ENCODE measurements at places on chromosomes 7 and 10.

- no peak for DNase-seq
These were observed 137.6 kb upstream of the CDK6 start for GRCh38 chr7:92973974-92974373.

DNA sequence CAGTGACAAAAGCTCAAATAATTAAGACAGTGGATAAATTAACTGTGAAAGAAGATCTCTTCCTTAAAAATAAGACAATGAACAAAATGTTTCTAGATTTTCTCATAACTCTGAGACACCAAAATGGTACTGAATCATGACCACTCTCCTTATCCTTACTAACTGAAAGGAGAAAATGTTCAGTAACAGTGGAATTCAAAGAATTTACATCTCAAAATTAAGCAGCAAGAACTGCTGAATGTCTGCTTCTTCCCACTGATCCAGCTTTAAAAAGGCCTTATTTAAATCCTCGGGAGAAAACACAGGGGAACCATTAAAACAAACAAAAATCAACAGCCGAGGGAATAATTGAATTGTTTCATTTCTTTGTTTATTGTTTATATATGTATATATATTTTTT is 27.3 kb upstream of the PLXDC2 start:
- DNase-seq, result no peak

DNA sequence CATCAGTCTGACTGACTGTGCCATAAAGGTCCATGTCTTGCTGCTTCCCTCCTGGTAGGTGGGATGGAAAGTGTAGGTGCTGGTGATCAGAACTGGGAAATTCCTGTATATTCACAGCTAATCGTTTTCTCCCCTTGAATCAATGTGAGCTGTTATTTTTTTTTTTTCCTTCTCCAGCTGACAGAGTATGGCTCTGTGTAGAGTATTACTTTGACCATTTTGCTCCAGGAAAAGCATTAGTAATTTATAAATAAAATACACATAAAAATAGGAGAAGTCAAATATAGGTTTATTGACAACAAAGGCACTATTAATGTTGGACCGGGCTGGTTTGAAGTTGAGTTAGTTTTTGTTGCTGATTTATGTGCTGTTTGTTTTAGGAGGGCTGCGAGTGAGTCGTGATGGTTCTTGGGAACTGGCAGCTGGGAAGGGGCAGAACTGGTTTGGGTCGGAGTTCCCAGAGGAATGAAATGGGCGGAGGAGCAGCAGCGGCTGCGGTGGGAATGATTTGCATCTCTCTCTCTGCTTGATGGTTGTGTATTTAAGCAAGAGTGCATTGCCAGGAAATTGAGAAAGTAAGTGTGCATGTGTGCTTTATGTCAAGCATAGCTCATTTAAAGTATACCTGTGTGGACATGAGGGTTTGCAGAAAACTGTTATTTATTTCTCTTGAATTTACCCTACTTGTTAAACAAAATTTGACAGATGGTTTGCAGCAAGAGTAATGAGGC is 80.9 kb downstream of the LRMDA start:
- peak; percentile 21 for DNase-seq

DNA sequence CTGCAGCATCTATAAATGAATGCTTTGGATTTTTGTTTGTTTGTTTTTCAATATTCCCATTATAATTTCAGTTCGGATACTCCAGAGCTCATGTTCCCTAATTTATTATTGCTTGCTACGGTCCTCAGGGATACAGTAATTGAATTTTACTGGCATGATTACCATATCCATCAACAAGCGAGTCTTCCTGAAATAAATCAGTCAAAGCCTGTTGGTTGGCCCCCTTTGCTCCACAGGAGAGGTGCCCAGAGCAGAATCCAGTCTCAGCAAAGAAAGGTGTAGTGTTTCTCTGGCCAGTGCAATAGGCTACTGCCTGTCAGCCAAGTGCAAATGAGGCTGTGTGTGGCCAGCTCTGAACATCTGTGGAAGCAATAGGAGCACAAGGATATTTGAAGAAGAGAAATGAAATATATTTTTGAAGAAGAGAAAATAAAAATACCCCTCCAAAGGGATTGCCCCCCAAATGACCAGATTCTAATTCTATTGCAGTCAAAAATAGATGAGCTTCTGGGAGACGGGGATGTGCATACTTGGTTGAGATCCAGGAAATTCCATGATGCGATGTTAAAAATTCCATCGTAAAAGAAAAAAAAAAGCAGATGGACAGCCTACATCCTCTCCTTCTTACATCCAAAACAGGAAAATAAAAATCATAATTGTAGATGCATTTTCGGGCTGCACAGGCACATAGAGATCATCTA is 18.1 kb downstream of the TRIL start:
- DNase-seq, result no peak

- no peak for DNase-seq
These were observed 30.1 kb upstream of the INPP5A start for GRCh38 chr10:132507409-132507955.

GRCh38 chr7:137882261-137882668 is 35.5 kb upstream of the DGKI start:
- DNase-seq, result no peak

- DNase-seq, result no peak
These were observed 891 bp upstream of the WAPL start for GRCh38 chr10:86522510-86522855.

DNA sequence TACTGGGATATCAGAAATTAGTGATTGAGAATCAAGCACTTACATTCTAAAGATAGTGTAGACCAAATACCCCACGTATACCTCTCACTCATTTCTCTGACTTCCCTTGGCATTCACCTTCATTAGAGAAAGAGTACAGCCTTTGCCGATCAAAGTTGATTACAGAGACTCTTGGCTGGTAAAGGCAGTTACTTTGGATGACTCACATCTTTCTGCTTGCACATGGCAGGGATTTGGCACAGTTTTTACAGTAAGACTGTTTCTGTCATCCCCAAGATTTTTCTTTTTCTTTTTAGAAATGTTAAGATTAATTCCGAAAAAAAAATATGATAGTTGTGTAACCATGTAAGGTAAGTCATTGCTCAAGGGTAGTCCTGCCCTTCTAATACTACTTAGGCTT is 143.0 kb downstream of the TSPAN12 start:
- DNase-seq, result no peak

- no peak for DNase-seq
These were observed 76.9 kb downstream of the UBE2H start for GRCh38 chr7:129875745-129876411.

DNA sequence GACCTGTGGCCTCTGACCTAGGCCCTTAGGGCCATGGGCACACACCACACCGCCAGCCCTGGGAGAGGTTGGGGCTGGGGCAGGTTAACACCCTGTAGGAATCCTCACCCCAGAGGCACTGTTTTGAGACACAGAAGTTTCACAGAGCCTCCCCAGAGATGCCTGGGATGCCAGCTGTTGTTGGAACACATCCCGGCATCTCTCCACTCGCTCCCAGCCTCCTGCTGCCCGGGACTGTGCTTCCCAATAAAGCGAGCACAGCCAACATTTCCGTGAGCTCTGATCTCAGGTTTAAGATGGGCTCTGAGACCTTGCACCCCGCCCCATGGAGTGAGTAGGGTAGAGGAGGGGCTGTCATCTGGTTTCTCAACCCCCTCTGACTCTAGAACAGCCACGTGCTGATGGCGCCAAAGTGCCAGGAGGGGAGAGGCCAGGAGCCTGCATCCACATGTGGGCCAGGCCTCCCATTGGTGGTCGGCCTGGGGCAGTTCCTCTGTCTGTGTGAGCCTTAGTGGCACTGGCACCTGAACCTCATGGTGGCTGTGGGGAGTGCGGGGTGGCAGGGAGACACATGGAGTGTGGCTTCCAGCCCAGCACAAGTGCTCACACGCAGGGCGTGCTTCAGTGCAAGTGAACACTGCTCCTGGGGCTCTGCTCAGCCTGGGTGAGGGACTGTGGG is 54.7 kb downstream of the RASGEF1A start:
- no peak for DNase-seq

DNA sequence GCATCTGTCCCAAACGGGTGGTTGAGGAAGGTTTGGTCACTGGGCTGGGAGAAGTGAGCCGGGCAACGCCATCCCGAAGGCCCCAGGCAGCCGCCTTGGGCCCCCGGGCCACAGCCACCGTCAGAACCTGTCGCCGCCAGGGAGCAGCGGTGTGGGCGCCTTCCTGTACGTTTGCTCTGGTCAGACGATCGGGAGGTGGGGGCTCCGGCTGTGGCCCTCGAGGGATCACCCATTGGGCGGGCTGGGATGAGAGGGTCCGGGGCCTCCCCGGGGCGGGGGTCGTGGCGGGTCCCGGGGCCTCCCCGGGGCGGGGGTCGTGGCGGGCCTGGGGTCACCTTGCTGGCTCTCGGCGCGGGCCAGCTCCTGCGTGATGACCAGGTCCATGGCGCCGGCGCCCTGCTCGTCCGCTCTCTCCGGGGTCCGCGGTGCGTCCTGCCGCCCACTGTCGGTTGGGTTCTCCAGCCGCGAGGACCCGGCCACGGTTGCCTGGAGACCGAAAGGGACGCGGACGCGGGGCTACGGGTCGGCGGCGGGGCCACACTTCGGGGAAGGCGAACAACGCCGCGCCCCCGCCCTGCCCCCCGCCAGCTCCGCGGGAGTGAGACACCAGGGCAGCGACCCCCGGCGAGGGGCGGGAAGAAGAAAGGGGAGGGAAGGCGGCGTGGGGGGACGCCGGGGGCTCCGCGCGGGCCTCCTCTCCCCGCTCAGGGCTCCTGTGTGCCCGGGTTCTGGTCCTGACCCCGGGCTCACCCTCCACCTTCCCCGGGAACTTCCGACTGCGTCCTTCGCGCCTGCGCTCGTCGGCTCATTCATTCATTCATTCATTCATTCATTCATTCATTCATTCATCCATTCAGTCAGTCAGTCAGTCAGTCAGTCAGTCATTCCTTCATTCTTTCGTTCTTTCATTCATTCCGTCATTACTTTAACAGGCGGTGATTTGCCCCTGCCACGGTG is at the start of gene CFAP46:
TSS of gene CFAP46 (minus strand) at position 470 of the 957 bp plus-strand sequence. CDS start at position 384, 86 bp downstream.
- DNase-seq, result no peak

DNA sequence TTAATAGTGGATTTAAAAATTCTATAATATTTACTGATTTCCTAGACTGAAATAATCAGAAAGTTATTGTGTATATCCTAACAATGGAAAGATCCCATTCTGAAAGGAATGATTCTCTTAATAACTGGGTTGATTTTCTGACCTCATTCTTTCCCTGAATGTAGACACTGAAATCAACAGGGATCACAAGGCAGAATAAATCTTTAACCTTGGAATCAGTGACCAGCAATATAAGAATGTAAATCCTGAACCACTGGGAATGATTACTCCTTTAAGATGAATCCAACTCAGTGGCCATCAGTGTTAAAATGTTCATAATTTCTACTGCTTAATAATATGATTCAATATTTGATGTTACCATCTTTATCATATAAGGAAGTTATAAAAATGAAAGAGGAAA is 47.6 kb downstream of the ANKRD26 start:
- DNase-seq, result no peak

GRCh38 chr10:101938305-101939007 is 94.9 kb upstream of the KCNIP2 start:
- no peak for DNase-seq

- no peak for DNase-seq
These were observed 52.0 kb upstream of the NPTX2 start for GRCh38 chr7:98565103-98565502.

DNA sequence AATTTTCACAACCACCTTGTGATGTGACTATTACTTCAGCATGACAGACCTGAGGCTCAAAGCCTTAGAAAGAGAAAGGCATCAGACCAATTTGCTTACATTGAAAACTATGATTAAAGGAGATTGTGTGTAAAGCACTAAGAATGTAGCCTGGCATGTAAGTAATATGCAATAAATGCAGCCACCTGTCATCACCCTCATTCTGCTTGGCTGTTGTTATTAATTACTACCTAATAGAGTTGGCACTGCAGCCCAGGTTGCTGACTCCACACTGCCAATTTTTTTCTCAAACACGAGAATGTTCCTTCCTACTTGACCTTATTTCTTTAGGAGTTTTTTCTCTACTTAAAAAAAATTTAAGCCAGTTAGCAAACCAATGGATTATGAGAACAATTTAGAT is 61.2 kb upstream of the NPVF start:
- DNase-seq, result no peak

DNA sequence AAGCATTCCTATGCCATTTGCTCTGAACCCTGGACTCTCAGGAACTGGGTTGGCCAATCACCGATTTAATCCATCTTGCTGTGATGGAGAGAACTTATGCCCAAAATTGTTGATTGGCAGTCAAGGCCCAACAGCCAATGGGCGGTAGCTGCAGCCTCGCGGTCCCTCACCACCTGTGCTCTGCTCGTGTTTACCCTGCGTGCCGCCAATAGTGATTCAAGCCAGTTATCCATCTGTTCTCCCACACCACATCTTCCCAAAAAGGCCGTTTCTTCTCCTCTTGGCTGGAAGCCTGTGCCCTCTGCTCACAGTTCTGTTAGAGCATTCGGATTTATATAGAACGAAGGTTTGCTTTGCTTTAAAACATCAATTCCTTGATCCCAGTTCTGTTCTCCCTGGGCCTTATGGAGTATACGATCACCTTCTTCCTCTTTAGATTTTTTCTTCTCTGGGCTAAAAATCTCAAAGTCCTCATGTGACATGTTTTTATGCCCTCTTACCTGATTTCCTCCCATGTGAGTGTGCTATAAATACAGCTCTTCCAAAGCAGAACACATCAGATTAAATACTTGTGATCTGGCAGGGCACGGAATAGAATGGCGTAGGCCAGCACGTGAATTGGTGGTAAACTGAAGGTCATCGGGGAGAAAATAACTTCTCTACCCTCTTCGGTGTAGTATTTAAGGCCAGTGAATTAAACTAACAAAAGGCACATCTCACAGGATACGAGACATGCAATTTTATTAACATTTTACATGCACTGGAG is 212.8 kb downstream of the NSUN6 start:
- no peak for DNase-seq

GRCh38 chr7:154744256-154744860 is 258.6 kb downstream of the PAXIP1 start:
- no peak for DNase-seq

DNA sequence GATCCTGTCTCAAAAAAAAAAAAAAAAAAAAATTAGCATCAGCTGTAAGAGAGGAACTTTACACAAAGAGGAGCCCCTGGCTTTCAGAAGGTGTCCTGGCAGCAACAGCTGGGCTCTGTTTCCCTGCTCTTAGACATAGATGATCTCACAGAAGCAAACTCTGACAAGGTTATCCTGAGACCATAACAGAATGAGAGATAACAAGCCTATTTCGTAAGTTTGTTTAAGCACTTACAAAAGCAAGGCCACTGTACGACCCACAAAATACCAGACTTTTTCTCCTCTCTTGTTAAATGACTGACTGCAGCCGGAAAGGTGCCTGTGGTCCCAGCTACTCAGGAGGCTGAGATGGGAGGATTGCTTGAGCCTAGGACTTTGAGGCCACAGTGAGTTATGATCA is 33.3 kb upstream of the OTUD1 start:
- no peak for DNase-seq

Measured in NCI-H187 (cell line).